Activated naive CD8-positive, alpha-beta T cell treated with anti-CD3 and anti-CD28 coated beads, Interleukin-2, amount 50 U/mL, for 24 hours (primary cell): ENCODE measurements at places on chromosomes 12 and 14.
A peak's percentile ranks its signal among the peaks of the same experiment; 100 is the strongest.

- DNase-seq, result no peak
These were observed 1994.5 kb upstream of the FLRT2 start for GRCh38 chr14:83535444-83535843.

- no peak for DNase-seq
These were observed 306.1 kb downstream of the KCNC2 start for GRCh38 chr12:74903522-74903921.

DNA sequence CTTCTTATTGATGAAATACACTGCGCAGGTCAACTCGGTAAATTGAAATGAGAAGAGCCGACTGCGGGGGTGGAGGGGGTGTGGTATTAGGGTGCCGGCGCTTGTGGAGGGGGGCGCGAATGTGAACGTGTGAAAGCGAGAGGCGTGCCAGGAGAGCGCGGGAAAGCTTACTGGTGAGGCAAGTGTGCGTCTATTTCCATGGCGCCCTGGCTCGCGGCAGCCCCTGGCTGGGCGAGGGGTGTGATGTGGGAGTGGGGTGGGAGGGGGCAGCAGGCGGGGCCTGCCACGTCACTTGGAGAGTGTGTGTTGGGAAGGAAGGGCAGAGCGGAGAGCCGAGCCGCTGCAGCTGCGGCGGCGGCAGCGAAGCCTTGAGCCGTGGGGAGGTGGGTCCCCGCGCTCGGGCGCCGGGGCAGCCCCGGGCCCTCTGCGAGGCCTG, 88.8 kb downstream of the GALNT8 start:
- DNase-seq, result no peak

DNA sequence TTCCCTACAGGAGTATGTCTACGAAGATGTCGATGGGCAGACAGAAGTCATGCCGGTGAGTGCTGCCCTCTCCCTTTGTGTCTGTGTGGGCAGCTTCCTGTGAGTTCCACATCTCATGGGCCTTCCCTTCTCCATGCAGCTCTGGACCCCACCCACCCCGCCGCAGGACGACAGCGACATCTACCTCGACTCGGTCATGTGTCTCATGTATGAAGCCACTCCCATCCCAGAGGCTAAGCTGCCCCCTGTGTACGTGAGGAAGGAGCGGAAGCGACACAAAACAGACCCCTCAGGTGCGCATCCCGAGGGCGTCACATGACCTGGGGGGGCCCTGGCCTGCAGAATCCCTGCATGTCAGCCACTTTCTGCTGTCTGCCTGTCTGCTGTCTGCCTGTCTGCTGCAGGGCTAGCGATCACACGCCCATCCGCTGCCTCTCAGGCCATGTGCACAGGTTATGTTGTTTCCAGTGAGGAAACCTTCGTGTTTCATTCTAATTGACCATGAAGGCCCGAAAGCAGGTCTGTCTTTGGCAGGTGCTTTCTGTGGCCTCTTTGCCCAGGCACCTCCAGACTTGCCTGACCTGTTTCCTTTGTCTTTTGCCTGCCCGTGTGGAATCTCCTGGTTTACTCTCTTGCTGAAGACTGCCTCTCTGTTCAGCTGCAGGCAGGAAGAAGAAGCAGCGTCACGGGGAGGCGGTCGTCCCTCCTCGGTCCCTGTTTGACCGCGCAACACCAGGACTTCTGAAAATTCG, 95.1 kb downstream of the EP400 start:
- DNase-seq, result no peak

GRCh38 chr14:76710056-76711010, 50.9 kb upstream of the VASH1 start:
- DNase-seq, result peak; percentile 29

GRCh38 chr12:123659996-123660727, 10.8 kb upstream of the TCTN2 start:
- DNase-seq, result no peak

DNA sequence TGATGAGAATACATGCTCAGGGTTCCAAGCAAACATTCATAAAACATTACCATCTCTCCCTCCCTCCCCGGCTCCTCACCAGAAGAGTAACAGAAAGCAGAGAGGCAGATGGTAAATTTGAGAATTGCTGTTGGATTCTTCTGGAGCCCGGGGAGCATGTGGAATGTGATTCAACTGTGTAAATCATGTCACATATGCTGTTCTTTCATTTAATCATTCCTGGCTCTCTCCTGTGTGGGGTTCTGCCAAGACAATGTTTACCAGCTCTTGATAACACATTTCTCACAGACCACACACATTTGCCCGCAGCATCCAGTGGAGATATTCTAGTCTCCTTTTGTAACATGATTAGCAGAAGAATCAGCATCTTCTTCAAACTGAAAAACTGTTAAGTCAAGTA, 23.4 kb upstream of the NR2C1 start:
- DNase-seq, result no peak

DNA sequence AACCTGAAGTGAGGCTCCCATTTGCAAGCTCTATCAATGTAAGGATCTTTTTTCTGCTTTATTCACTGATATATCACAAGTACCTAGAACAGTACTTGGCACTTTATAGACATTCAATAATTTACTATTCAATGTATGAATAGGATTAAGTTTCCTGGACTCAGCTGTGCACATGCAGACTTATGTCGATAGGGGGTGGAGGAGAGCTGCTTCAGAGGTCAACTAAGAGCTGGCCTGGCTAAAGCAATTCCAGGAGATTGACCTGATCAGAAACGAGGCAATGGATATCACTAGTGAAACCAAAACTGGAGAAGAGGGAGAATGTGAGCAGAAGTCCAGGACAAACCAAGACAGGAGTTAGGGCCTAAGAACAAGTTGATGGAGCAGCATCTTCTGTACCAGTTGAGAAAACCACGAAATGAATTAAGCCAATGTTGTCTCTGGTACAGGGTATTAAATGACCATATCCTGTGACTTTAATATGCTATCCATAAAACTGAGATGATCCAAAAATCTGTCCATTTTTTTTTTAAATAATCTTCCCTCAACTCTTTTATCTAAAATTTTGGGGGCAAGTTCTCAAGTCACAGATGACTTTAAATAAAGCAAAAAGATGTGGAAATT, 169.2 kb downstream of the PIK3C2G start:
- DNase-seq, result no peak

- no peak for DNase-seq
These were observed 1.1 kb downstream of the SCN8A start for GRCh38 chr12:51592034-51592705.

DNA sequence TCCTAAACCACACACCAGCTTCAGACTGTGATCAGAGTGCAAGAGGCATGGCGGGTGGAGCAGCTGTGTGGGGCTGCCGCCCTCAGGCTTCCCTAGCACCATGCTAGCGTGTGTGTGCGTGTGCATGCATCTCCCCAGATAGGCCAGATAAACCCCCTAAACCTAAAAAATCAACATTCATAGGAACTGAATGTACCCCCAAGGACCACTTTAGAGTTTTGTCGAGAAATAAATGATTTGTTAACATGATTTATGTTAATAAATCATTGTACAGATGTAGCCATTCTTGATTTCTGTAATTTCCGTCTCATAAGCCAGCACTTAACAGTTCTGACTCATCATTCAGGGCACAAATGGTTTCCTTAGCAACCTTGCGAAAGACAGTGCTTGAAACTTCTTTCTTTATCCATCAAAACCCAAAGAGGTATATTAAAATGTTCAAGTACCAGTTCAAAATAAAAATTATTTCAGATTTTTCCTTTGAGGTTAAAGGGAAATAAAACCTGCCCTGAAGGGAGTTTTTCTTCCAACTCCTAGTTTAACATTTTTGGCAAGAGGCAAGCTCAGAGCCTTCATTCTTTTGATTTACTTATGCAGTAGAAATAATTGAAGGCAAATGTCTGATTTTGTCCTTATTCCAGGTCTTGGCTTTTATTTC, 206.2 kb upstream of the RGS6 start:
- no peak for DNase-seq

DNA sequence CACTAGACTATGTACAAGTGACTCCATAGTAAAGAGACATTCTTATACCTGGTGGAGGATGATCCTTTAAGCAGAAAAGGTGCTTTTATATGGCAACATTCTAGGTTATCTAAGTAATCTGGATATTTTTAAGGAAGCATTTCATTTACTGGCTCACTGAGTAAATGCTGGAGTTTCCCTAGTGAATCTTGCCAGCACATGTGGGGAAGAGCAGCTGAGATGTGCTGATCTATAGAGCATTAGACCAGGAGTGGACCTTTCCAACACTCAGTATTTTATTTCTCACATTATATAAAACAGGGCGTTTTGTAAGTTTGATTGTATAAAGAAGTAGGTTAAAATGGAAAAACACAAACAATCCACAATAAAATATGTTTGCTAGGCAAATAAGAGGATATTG, 478.5 kb downstream of the ATP23 start:
- no peak for DNase-seq
